ENCODE measurements at places on chromosomes 16 and 17.

DNA sequence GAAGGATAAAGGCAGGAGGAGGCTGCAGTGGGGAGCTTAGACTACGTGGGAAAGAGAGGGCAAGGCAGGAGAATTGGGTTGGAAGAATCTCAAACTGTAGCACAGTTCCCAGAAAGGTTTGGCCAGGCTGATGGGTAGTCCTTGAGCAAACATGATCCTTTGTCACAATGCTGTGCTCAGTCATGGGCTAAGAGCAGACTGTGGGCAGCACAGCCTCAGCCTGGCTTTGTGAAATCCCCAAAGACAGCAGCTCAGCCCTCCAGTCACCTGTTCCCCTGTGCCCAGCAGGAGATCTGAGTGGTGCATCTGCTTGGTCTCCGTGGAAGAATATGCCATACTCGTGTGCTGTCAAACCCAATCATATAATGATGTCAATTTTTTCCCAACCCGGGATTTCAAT lies 10.6 kb upstream of the ENGASE start:
- DNase-seq = peak; percentile 9

DNA sequence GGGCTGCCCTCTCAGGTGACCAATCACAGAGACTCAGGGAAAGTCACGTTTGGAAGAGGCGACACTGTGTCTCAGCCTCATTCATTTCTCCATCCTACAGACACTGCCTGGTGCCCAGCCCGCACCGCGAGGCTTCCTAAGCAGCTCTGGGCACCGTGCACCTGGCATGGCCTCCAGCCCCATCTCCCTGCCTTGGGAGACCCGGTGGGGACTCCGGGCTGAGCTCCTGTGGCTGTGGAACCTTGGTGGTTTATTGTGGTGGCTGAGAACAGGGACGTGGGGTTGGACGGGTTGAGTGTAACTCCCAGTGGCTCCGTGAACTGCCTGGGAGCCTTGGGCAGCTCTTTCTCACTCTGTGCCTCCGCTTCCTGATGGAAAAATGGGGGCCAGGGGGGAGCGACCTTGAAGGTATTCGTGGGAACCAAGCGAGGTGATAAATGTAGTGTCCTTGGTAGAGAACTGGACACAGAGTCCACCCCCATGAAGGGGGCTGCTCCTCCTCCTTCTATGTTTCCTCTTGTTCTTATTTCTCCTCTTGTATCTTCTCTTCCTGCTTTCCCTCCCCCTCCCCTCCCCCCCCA lies 215.4 kb downstream of the SEC14L1 start:
- peak; percentile 62 for DNase-seq

- DNase-seq = peak; percentile 77
Observed at GRCh38 chr16:2514333-2515179, 804 bp downstream of the ATP6V0C start.

DNA sequence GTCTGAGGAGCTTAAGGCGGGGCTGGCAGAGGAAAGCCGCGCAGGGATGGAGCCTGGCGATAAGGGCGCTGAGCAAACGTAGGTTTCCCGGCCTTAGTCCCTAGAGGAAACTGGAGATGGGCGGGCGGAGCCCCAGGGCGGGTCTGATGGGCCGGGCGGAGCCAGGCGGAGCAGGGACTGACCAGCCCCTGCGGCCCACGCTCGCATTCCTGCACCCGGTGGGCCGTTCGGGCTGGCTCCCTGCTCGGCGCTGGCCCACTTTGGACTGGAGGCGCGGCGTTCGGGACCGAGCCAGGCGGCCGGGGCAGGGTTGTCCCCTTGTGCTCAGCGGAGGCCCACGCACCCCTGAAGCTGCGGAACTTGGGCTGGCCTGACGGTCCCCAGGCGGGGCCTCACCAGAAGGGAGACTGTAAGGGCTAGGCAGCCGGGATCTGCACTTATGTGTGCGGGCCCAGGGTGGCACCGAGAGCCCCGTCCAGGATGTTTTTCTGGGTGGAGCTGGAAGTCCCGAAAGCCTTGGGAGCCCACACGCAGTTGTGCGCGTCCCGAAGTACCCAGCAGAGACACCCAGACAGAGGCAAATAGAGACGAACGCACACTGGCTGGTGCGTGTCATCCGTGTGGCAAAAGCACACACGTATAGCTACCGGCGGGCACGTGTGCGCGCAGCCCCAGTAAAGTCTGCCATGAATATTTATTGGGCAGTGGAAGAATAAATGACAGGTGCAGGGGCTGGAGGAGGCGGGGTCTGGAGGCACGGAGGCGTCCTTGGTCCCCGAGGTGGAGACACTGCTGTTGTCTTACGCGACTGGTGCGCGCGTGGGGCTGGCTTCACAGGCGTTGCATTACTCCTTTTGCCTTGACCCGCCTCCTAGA lies 1.4 kb downstream of the PYDC1 start:
- DNase-seq = no peak

DNA sequence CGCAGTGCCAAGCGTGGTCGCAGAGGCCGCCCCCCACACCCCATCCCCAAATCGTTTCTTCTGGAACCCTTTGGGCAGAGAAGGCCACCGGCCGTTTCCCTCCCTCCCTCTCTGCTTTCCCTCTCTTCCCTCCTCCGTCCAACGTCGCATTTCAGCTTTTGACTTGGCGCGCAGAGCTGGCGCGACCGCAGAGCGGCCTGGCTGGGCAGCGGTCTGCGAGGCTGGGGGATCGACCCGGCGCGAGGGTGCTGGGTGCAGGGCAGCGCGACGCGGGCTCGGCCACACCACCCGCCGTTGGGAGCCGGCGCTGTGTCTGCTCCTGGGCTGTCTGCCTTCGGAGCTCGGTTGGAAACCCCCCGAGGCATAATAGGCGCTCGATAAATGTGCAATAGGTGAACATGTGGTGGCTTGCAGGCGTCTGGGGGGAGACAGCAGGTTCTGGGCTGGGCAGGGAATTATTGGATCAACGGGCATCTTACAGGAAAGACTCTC lies 2.8 kb upstream of the NTN3 start:
- no peak for DNase-seq

GRCh38 chr17:16003841-16004240 lies 4.2 kb downstream of the TTC19 start:
- DNase-seq = no peak

DNA sequence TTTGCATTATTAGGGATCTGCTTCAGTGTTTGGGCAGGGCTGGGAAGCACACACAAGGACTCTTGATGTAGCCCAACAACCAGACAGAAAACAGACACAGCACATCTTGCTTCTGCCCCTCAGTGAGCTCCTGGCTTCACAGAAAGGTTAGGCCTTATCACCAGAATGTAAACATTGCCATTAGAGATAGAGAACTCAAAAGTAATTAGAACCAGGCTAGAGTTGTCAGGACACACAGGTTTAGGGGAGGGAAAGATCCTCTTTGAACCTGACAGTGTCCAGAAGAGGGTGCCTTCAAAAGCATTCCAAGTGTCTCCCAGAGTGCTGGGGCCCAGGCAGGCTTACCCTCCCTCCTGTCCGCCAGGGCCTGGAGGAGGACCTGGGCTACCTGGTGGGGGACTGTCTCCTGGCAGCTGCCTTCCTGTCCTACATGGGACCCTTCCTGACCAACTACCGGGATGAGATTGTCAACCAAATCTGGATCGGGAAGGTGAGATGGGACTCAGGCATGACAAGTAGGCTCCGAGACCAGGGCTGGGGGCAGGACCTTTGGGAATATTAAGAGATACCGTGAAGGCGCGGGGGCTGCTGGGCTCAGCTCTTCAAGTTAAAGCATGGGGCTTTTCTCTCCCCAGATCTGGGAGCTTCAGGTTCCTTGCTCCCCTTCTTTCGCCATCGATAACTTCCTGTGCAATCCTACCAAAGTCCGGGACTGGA lies 16.9 kb upstream of the KDM6B start:
- no peak for DNase-seq

- DNase-seq = no peak
Observed at GRCh38 chr16:54595621-54596020, 309.0 kb upstream of the IRX3 start.

DNA sequence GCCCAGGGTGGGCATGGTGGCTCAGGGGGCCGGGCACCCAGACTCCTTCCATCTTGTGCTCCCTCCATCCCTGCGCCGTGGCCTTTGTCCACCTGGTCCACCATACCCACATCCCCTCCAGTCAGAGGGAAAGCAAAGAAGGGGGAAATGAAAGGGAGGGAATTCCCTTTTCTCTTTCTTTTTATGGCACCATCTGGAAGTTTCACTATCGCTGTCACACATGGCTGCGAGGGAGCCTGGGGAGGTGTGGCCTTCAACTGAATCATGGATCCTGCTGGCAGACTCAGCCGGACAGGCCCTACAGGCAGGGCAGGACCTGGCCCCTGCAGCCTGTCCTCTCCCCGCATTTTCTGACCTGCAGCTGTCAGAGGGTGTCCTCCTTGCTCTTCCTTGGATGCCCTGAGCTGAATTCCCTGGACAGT lies 6.2 kb downstream of the SLC12A3 start:
- no peak for DNase-seq

GRCh38 chr17:8289103-8289397 lies 580 bp downstream of the RANGRF start:
- no peak for DNase-seq

DNA sequence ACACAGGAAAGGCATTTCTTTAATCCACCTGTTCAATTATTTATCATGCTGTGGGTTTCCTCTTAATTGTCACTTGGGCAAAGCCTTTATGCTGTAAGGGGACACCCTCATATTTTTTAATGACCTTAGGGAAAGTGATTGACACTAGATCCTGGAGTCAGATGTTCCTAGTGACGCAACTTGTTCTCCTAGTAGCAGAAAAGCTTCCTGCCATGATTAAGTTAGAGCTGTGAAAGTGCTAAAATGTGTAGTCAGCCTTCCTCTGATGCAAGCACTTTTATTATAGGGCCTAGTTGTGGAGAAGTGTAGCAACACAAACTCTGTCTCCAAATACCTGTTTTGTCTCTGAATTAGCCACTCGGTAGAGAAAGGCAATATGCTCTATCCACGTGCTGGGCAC lies 12.3 kb downstream of the TMEM100 start:
- DNase-seq = no peak

- DNase-seq = no peak
Observed at GRCh38 chr16:68444056-68444657, 4.2 kb downstream of the SMPD3 start.

GRCh38 chr17:18005496-18005895 lies 32.8 kb downstream of the DRC3 start:
- no peak for DNase-seq

DNA sequence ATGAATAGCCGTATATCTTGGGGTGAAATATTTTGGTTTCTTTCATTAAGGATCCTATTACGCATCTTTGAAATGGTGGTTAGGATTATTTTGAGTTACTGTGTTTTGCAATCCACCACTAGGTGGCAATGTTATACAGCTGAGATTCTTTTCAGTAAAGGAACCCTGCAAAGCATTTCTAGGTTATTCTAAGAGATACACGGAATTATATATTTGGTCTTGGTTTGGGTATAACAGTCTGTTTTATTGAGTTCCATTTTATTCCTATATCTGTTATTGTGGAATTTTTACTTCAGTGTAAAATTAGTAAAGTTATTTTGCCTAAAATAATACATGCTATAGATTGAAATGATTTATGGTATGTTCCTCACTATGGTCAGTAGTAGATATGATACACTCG lies 62.9 kb upstream of the CPHXL start:
- DNase-seq = no peak

DNA sequence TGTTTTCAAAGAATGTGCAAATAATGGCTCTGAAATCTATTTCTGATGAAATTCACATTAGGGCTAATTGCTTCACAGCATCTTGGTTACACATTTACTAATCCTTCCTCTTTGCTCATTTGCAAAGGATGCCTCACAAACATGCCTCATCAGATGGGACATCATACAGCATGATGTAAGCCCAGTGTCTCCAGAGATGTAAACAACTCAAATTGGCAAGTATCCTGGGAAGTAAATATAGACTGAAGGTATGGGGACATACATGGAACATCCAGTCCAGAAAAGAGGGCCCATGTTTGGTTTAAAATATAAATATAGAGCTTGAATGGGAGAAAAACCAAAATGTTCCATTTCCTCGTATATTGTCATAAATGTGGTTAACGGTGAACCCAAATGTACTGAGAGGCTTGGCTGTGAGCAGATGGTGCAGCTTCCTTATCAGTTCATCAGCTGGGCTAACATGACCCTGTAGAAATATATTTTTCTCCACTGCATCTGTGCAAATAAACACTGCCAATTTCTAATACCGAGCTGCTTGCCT lies 142.9 kb upstream of the NUDT7 start:
- no peak for DNase-seq

DNA sequence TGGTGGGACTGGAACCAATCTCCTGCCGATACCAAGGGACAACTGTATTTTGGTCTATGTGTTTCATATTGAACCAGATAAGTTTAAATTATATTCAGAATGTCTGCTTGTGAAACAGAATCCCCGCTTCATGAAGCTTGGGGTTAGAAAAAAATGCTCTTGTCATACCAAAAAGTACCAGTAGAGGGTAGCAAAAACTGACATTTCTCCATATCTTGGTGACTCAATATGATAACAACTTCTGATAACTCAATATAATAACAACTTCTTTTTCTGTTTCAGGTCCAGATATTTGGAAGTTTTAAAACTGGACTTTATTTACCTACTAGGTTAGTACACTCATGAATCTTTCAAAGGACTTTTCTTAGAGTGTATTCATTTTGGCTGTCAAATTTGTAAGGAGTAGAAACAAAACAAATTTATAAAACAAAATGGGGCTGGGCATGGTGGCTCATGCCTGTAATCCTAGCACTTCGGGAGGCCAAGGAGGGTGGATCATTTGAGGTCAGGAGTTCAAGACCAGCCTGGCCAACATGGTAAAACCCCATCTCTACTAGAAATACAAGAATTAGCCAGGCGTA lies 52.3 kb upstream of the ADCY7 start:
- no peak for DNase-seq

- no peak for DNase-seq
Observed at GRCh38 chr17:5700745-5701144, 116.4 kb upstream of the NLRP1 start.
